Aorta (tissue), 5 donors: ENCODE measurements at places on chromosomes 7 and 10. TPM values are rescaled to one million over a fixed set of nuclear protein-coding genes. Genes with fewer than 3 reads are reported as not detected.

PDK4 gene
- 34.1 TPM for total RNA-seq

LRMDA gene
- 17.9 TPM for total RNA-seq

SFXN2 gene
- total RNA-seq, result 8.3 TPM

SMURF1 gene
- 47.9 TPM for total RNA-seq

ELMO1 gene
- total RNA-seq, result 38.8 TPM

MACC1 gene
- total RNA-seq, result 1.7 TPM

FAM24B gene
- 3.9 TPM for total RNA-seq

GRCh38 chr7:2843711-2844152 is 376 bp downstream of the GNA12 start:
- peak; percentile 62 for DNase-seq

DNA sequence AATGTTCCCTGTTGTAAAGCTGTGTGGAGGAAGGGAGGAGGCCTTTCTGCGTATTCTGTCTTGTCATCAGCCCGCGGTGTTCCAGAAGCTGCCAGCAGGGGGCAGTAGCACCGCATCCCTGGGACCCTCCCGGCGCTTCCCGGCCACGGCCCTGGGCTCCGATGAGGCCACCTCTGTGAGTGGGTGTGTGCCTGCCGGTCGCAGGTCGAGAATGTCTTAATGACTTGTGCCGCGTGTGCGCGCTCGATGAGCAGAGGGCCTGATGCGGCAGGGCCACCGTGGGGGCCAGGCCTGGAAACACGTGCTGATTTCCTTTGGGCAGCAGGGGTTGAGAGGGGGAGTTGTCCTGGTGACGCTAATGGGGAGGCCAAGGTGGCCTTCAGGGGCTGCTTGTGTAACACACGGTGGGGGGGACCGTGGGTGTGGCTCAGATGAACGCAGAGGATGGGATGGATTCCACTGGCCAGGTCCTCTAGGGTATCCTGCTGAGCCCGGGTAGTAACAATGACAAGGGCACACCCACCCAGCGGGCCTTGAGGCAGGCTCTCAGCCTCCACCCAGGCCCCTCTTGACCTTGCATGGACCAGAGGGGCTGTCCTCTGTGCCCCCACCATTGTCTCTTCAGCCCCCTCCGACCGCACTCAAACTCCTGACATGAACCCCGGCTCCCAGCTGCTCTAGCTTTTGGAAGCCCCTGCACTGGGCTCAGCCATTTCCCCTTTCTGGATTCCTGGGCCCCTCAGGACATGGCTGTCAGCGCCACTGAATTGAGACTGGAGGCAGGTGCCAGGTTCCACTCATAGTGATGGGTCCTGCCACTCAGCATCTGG is 135.9 kb upstream of the PODXL start:
- DNase-seq, result no peak

DNA sequence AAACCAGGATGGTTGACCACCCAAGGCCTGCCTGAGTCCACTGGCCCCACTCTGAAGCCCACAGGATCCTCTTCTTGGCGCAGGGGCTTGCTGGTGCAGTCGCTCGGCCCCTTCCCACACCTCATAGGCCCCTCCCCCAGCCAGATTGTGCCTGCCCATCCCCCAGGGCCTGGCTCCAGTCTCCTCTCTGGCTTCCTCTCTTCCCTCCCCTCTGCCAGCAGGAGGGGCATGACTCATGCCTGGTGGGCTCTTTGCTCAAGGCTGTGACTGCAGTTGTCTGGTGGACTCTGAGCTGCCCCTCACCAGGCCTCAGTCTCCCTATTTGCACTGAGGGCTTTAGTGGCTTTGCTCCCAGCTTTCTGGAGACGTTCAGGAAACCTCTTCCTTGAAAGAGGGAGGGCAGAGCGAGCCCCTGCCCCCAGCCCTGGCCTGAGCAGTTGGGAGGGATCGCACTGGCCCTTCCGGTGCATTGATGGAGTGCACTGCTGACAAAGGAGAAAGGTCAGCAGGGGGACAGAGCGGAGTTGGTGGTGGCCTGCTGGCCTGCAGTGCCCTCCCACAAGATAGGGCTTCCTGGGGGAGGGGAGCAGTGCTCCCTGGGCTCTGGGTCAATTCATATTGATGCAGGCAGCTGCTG is 60.7 kb downstream of the ZMIZ1 start:
- DNase-seq, result peak; percentile 69

DNA sequence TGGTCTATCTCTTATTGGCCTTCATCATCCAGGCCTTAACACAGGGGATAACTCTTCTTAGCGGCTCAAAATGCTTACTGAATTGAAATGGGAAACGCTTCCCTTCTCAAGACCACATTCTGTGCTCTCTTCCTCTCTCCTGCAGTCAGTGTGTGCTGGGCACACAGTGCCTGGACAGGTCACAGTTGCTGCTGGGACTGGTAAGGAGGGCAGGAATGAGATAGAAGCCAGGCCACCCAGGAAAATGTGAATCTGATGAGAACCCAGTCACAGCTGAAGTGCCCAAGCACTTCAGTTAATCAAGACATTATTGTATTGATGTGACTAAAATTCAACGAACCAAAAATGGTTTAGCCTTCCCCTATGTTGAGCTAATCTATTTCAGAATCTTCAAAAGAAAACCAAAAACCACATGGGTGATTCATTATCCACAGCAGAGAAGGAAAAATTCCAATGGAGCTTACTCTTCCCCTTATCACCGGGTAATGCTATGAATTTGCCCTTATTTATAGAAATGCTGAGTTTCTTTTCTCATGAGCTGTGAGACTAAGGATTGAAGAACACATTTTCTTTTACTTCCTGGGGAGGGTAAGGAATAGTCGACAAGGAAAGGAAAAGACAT is 41.2 kb upstream of the PLPP4 start:
- no peak for DNase-seq

DNA sequence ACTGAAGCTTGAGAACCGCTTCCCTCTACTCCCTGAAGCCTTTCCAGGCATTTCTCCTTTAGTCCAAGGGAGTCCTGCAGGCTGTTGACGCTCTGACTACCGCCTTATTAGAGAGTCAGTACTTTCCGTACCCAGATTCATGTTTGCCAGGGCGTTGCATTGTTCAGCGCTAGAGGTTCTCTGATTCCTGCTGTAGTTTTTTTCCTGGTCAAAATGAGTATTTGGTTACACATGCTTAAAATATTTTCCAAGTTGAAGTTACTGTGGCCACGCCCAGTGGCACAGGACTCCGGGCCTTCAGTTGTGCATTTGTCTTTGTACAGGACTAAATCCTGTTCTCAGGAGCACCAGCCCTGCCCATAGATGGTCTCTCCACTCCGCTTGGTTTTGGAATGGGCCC is 7.9 kb downstream of the MTURN start:
- DNase-seq, result peak; percentile 80

DNA sequence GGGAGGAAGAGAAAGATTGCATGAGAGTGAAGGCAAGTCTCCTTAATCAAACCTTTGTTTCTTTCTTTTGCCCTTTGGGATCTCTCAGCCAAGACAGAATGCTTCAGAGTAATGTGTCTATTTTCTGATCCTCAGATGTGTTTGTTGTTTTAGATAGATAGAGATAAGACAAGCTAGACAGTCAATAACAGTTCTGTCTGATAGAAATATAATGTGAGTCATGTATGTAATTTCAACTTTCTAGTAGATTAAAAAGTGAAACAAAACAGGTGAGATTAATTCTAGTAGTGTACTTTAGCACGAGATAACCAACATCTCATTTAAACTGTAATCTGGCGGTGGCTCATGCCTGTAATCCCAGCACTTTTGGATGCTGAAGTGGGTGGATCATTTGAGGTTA is 159.2 kb downstream of the GATA3 start:
- no peak for DNase-seq

- DNase-seq, result no peak
Measured at GRCh38 chr10:62437696-62438095, 63.5 kb downstream of the ZNF365 start.

- no peak for DNase-seq
Measured at GRCh38 chr10:45253183-45253914, 62.1 kb downstream of the OR13A1 start.

GRCh38 chr10:51691135-51691534 is 8.3 kb downstream of the CSTF2T start:
- DNase-seq, result no peak

- peak; percentile 87 for DNase-seq
Measured at GRCh38 chr10:20598590-20598989, 298.5 kb downstream of the NEBL start.

GRCh38 chr10:26430641-26431163 is 7.4 kb upstream of the APBB1IP start:
- DNase-seq, result no peak

DNA sequence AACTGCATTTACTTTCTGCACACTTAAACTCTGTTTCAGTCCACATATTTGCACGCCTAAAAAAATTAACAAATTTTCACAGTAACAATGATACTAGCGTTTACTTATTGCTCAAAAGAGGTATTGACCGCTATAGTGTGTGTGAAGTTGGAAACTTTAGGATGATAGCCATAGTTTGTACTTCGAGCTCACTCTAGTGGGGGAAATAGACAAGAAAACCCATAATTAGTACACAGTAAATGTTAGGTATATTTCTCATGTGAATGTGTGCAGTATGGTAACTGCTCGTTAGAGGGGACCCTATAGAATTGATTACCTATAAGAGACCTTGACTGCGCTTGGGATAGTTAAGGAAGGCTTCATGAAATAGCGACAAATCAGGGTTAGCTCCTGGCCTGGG is 238.4 kb downstream of the AUTS2 start:
- DNase-seq, result no peak

GRCh38 chr7:27260211-27260610 is 17.6 kb downstream of the EVX1 start:
- DNase-seq, result no peak

DNA sequence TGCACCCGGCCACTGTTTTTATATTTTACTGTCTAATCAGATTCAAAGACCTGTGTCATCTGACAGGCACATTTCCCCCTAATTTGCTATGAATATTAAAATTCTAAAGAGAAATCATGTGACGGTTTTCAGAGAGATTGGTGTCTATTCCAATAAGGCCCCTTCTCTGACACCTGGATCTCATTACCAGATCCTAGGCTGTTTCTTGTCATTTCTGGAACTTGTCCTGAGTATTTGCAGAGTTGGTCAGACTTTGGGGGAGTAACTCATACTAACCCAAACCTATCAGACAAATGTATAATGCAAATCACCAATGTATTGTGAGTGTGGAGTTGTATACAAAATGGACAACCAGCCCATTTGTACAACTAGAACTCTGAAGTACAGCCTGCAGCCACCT is 29.5 kb downstream of the MYO1G start:
- no peak for DNase-seq

DNA sequence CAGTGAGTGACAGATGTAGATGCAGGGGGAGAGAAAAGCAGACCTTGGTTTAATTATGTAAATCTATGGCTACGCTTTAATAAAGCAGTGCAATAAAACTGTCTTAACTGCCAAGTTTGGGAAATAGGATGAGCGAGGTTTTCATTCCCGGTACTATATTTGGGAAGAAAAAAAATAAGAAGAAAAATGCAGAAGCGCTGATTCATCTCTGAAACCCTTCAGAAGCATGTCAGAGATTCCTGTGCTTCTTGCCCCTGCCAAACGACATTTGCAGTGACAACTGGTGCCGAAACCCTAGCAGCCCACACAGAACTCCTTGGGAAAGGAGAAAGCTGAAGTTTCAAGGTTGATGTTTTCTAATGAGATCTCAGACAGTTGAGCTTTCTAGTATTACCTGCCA is 380.7 kb downstream of the REEP3 start:
- no peak for DNase-seq

GRCh38 chr7:18786196-18786727 is 290.7 kb downstream of the HDAC9 start:
- DNase-seq, result no peak

DNA sequence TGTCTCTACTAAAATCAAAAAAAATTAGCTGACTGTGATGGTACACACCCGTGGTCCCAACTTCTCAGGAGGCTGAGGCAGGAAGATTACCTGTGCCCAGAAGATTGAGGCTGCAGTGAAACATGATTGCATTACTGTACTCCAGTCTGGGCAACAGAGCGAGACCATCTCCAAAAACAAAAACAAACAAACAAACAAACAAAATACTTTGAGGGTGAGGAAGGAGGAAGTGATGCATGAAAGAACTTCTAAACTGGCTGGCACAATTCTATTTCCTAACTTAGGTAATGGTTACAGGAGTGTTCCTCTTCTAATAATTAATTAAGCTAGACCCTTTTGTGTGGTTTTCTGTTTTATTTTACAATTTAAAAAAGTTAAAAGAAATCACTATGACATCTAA is 15.5 kb downstream of the WAPL start:
- DNase-seq, result no peak

GRCh38 chr7:3068530-3068929 is 24.9 kb upstream of the CARD11 start:
- no peak for DNase-seq

- DNase-seq, result no peak
Measured at GRCh38 chr7:108440613-108441012, 15.6 kb downstream of the NRCAM start.

GRCh38 chr10:34530778-34531177 is 284.3 kb downstream of the PARD3 start:
- DNase-seq, result no peak

GRCh38 chr7:139635526-139636302 is 112.2 kb downstream of the CLEC2L start:
- DNase-seq, result no peak

DNA sequence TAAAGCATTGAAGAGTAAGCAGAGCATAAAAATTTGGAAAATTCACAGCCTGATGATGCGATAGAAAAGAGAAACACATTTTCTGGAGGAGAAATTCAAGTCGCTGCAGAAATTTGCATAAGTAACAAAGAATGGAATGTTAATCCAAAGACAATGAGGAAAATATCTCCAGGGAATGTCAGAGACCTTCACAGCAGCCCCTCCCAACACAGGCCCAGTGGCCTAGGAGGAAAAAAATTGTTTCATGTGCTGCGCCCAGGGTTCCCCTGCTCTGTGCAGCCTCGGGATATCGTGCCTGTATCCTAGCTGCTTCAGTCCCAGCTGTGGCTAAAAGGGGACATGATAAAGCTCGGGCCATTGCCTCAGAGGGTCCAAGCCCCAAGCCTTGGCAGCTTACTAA is 206.8 kb downstream of the TPK1 start:
- no peak for DNase-seq

DNA sequence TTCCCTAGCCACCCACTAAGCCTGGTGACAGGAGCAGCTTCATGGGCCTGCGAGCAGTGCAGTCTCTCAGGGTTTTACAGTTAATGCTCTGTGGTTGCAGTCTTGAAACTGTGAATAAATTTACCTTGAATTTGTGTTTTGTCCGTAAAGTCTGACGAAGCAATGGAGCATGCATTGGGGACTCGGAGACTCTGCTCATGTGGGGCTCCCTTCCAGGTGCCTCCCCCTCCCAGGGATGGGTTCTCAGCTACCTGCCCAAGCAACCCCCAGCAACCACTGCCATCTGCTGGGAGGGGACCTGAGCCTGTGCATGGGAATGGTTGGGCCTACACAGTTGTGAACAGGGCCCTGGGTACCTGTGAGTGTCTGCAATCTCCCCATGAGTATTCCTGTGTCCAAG is 36.3 kb upstream of the IKZF1 start:
- no peak for DNase-seq

DNA sequence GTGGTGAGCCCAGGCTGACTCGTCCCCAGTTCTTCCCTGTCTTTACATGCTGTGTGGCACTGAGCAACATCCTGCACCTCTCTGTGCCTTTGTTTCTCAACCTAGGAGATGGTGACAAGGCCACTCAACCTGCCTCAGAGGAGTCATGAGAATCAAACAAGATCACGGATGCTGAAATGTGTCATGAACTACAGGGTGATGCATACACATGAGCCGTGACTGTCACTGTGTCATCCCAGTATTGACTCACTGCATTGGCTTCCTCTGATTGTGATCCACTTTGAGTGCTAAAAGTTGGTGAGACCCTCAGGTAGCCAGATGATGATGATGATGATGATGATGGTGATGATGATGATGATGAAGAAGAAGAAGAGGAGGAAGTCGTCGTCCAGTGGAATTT is 11.5 kb downstream of the C10orf71 start:
- no peak for DNase-seq

GRCh38 chr10:12308736-12309375 is 40.5 kb upstream of the CAMK1D start:
- no peak for DNase-seq
